Activated gamma-delta T cell treated with Interleukin-2 at 50 U/mL for 16 hours (primary cell): ENCODE measurements at places on chromosomes 4 and X.

DNA sequence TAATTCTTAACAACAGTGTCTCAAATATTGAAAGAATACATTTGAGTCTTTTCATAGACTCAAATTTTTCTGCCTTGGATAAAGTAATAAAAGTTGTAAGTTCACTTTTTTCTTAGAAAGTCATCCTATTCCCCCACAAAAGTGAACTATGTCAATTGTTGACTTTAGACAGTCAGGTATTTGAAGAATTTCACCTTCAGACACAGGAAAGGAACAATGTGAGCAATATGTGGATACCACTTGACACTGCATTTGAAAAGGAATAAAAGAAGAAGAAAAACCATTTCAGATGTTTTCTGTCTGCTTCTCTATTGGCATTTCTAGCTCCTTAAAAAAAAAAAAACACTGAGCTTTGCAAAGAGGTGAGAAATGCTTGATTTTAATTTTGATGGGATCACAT lies 1389.0 kb upstream of the IGFBP7 start:
- DNase-seq: no peak

DNA sequence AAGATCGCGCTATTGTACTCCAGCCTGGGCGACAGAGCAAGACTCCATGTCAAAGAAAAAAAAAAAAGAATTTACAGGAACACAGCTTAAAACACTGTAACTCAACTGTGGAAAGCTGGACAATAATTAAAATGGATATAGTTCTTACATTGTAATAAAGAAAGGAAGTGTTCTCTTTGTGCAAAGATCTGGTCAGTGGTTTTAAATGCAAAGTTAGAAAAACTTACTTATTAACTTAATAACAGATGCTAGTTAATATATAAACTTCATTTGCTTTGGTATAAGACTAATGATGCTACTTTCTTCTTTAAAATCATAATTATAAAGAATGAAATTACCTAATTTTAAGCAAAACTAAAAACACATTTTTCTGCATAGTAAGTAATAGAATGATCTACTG lies 2024.1 kb upstream of the TENM3 start:
- no peak for DNase-seq

- peak; percentile 64 for DNase-seq
These were observed 4.3 kb upstream of the TLR6 start for GRCh38 chr4:38860788-38861424.

GRCh38 chr4:42302348-42302747 lies 94.9 kb upstream of the SHISA3 start:
- DNase-seq: no peak

GRCh38 chr4:53559021-53559620 lies 32.2 kb downstream of the LNX1 start:
- DNase-seq: no peak

DNA sequence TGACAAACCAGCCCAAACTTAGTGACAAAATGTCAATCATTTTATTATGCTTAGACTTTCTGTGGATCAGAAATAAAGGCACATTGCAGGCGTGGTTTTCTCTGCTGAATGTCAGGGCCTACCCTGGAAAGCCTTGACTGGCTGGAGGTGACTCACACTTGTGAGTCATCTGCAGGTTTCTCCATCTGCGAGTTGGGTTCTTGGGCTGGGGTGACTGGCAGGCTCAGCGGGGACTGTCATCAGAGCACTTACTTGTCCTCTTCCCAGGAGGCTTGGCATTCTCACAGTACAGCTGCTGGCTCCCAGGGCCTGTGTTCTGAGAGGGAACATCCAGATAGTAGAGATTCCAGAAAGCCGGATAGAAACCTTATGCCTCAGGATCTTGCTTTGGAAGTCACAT lies 153.8 kb upstream of the AGA start:
- no peak for DNase-seq
